ENCODE measurements at places on chromosomes 1 and 21. TPM values are rescaled to one million over a fixed set of nuclear protein-coding genes. Genes with fewer than 3 reads are reported as not detected.

GRCh38 chr1:21902026-21903012, 34.8 kb downstream of the HSPG2 start:
- DNase-seq = no peak

GRCh38 chr1:181259026-181259745, 170.7 kb downstream of the IER5 start:
- DNase-seq = no peak

GRCh38 chr1:1407636-1408318, 684 bp upstream of the MRPL20 start:
- no peak for DNase-seq

DNA sequence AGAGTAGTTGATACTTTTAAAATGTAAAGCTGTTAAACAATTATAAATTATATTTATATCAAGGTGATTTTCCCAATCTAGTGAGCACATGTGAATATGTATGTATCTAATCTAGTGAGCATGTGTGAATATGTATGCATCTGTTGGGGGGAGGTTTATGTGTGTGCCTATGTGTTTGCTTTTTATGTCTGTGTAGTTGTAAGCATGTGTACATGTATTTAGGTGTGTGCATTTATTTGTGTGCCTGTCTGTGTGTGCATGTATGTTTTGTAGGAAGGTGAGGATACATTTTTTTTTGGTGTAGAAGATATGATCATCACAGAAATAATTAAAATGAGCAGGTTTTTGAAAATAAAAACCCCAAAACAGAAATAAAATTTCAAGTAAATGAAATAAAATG, 318.9 kb upstream of the CHRM3 start:
- DNase-seq = no peak

DNA sequence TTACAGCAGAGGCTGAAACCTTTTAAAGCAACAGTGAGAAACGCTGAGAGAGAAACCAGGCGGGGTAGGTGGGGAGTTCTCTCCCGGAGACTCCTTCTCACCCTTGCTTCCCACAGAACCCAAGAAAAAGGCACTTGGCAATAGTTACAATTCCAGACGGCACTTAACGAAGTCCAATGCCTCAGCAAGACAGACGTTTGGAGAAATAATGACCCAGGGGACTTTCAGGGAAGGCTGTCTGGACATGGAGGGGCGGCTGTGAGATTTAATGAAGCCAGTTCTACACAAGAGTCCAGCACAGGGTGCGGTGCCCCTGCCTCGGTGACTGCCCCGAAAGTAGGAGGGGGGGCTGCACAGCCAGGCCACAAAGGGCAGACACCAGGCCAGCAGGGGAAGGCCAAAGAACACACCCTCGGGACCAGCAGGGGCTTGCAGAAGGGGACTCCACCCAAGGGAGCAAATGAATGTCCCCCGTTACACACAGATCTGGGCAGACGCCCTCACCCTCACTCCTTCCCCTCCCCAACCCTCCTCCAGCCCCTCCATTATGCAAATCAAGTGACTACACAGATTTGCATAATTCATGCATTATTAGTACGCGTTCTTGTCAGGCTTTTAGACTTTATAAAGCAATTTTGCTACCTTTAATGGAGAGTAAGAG, 26.3 kb downstream of the KCNN3 start:
- no peak for DNase-seq

GRCh38 chr1:200128944-200129879, 101.7 kb downstream of the NR5A2 start:
- DNase-seq = peak; percentile 16

DNA sequence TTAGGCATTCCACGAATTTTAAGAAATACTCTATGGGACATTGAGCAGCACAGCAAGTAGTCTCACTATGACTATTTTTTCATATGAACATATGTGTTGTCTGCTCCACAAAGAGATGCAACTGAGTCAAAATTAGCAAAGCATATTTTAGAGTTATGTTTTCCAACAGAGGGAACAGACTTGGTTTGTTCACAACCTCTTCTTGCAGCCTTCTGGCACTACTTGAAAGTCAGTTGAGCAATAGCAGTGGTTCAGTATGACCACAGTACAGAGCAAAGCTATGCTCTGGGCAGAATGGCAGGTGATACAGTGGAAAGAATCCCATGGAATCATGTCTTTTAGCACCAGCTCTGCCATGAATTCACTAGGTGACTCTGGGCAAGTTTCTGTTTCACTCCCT, 5.2 kb downstream of the CCN1 start:
- no peak for DNase-seq

- DNase-seq = no peak
Observed at GRCh38 chr1:179287946-179288345, 5.7 kb upstream of the SOAT1 start.

DNA sequence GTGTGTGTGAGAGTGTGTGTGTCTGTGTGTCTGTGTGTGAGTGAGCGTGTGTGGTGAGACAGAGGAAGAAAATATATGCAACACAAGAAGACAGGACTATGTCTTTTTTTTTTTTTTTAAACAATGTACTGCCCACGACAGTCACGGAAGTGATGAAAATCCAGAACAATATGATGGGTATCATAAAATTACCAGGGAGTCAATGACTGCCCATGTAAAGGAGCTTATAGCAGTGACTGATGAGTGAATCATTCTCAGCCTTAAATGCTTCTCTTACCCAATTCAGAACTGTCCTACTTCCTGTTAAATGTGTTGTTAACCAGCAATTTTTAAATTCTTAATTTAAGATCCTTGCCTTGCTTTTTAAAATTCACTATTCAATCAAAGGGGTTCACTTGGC, 46.6 kb downstream of the RGS7 start:
- no peak for DNase-seq

DNA sequence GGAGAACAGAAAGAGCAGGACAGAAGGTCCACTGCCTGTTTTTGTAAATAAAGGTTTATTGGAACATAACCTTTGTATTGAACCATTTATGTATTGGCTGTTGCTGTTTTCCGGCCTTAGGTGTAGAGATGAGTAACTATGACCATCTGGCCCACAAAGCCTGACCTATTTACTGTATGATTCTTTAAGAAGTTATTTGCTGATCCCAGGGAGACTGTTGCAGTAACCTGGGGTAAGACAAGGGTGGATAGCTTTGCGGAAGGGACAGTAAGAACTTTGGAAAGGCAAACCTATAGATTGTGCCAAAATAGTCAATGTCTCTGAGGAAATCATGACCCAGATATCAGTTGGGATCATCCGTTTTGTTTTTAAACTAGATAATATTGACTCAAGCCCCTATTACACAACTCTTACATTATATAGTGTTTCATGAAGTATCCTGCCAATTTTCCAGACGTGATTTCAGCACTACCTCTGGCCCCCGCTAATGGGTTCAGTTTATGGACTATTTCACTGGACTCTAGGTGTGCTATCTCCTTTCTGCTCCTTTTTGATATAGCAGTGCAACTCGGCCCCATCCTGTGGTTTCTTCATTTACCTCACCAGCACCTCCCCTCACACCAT, 20.8 kb upstream of the TLCD4 start:
- no peak for DNase-seq

- no peak for DNase-seq
Observed at GRCh38 chr1:207958376-207959139, 47.6 kb upstream of the CD34 start.

DNA sequence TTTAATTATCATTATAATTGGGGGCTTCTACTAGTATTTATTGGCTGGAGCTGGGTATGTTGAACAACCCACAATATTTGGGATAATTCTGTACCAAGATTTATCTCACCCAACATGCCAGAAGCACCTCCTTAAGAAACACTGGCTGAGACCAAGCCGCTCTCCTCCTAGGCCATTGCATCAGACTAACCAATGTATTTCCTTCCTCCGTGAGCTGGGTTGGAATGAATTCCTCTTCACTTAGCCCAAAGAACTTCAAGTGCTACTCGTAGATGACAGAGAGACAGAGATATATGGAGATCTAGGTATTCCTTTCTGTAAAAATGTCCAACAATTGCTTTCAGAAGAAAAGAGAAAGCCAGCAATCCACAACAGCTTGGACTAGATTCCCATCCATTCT, 87.2 kb upstream of the ETS2 start:
- DNase-seq = no peak

DNA sequence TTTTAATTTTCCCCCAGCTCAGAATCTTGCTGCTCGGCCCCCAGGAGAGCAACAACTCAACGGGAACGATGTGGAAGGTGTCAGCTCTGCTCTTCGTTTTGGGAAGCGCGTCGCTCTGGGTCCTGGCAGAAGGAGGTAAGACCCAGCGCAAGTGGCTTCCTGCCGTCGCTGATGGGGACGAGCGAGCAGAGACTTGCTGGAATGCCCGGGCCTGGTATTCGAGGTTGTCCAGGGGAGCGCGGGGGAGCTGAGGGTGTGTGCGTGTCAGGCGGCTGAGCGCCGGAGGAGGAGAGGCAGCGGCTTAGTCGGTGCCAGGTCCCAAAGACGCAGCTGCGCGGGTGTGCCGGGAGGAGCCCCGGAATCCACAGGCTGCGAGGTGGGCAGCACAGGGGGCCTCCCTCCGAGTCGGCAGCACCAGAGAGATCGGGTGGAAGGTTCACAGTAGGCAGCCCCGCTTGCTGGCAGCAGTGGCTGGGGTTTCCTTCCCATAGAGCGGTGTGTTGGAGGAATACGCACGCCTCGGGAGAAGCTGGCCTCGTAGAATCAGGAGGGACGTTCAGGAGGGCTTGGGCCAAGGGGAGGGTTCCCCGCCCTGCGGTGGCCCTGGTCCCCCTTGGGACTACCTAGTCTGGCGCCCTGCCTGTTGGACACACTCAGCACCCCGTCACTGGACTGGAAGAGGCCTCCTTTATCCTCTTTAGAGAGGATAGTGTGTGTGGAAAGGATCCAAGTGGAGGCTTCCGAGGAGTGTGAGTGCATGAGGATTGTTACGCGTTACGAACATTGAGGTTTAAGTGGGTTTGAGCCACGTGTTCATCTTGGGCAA, 547 bp downstream of the PDPN start:
- DNase-seq = no peak

DNA sequence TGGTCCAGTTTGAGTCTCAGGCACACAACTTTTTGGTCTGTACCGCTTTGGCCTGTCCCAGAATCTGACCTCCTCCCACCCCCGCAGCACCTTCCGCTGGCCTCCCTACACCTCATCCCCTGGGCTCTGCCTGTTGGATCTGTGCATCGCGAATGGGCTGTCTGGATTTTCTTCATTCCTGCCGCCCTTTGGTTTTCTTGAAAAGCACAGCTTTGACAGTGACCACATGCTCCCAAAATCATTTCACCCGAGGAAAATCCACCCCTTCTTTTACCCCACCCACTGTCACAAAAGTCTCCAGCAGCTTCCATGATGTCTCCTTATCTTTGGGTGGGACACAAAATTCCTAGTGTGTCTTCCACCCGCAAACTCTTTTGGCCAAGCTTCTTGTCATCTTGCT, 65.0 kb upstream of the SSX2IP start:
- no peak for DNase-seq

DNA sequence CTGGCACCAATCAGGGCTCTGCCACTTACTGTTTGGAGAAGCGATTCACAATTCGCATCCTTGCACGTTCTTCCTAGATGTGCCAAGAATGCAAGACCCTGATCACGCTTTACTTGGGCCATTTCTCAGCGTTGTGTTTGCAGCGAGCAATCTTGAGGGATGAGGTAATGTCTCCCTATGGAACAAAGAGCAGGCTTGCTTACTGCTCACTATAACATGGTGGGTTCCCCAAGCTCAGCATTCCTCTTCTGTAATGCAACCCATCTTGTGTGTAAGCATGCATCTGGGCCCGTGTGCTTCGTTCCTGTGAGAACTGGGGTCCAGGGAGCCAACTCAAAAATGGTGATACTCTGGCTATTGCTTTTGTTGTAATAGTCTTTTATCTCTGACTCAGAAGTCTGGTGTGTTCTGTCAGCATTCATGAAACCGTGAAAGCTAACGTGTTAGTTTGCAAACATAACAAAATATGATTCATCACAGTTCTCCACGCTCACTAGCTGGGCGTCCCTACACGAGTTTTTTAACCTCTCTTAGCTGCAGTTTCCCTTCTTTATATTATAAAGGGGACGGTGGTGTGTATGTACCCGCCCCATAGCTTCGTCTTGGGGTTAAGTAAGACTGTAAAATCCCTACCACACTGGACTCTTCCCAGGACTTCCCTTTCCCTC, 33.3 kb downstream of the DNTTIP2 start:
- peak; percentile 6 for DNase-seq

DNA sequence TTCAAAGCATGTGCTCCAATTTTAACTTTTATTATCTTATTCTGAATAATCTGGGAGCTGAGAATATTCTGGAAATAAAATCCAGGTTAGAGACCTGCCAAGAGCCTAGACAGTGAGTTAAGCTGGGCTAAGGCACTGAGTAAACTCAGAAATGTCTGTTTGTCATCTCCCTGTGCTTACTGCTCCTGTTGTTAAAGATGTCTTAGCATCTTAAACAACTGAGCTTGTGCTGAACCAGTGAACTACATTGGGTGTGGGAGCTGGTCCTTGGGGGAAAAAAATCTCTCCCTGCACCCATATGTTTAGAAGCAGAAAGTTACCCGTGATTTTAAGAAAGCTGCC, 25.0 kb upstream of the AHCYL1 start:
- DNase-seq = no peak

GRCh38 chr1:98086796-98087441, 166.1 kb upstream of the DPYD start:
- DNase-seq = no peak

- DNase-seq = no peak
Observed at GRCh38 chr21:28773036-28773435, 219.6 kb downstream of the LTN1 start.

GRCh38 chr1:160342526-160342925, 524 bp downstream of the COPA start:
- DNase-seq = peak; percentile 34

GRCh38 chr1:196993916-196994315, 16.6 kb downstream of the CFHR5 start:
- DNase-seq = no peak

GRCh38 chr1:224673141-224673540, 57.0 kb downstream of the CNIH3 start:
- DNase-seq = no peak

- no peak for DNase-seq
Observed at GRCh38 chr1:114756009-114756892, 1.5 kb downstream of the CSDE1 start.

The FCRL4 gene
- total RNA-seq = 0.15 TPM

The NBPF4 gene
- not detected for total RNA-seq

The SV2A gene
- total RNA-seq = 3.8 TPM

The FDPS gene
- total RNA-seq = 93.0 TPM

The RLF gene
- 23.2 TPM for total RNA-seq

The DENND1B gene
- 15.8 TPM for total RNA-seq

The ALDH4A1 gene
- total RNA-seq = 2.7 TPM

The FALEC gene
- total RNA-seq = not detected

The PTCH2 gene
- 1.0 TPM for total RNA-seq

The SELP gene
- total RNA-seq = 1.6 TPM

The RPTN gene
- total RNA-seq = not detected
